Activated CD8-positive, alpha-beta memory T cell treated with anti-CD3 and anti-CD28 coated beads for 36 hours (primary cell): ENCODE measurements at places on chromosomes 13 and 19. TPM values are rescaled to one million over a fixed set of nuclear protein-coding genes. Genes with fewer than 3 reads are reported as not detected.

SNRPA gene
- total RNA-seq = 237 TPM

C19orf18 gene
- total RNA-seq = not detected

LAIR2 gene
- 2.2 TPM for total RNA-seq

LHB gene
- not detected for total RNA-seq

CCDC70 gene
- total RNA-seq = 0.42 TPM
